ENCODE measurements at places on chromosomes 13 and 19.

- H3K36me3 ChIP-seq: no peaks in the 10 kb centered on the region
- H3K4me3 ChIP-seq: no peak overlapping the region
- peaks cover 31% of the 10 kb centered on the region for H3K27me3 ChIP-seq
- no peak overlapping the region for H3K27ac ChIP-seq
- no peak for DNase-seq
These were observed 437.6 kb upstream of the KLF12 start for GRCh38 chr13:74571811-74572210.

GRCh38 chr19:46718157-46718933 is 1.4 kb upstream of the PRKD2 start:
- peak; percentile 69 for DNase-seq
- H3K27ac ChIP-seq: peak overlapping the region; percentile 92
- H3K36me3 ChIP-seq: peaks cover 46% of the 10 kb centered on the region
- no peaks in the 10 kb centered on the region for H3K27me3 ChIP-seq

GRCh38 chr13:42996584-42996983 is 4.5 kb upstream of the EPSTI1 start:
- H3K27ac ChIP-seq: peak overlapping the region; percentile 67
- no peaks in the 10 kb centered on the region for H3K27me3 ChIP-seq
- peaks cover 11% of the 10 kb centered on the region for H3K36me3 ChIP-seq
- no peak overlapping the region for H3K4me3 ChIP-seq

DNA sequence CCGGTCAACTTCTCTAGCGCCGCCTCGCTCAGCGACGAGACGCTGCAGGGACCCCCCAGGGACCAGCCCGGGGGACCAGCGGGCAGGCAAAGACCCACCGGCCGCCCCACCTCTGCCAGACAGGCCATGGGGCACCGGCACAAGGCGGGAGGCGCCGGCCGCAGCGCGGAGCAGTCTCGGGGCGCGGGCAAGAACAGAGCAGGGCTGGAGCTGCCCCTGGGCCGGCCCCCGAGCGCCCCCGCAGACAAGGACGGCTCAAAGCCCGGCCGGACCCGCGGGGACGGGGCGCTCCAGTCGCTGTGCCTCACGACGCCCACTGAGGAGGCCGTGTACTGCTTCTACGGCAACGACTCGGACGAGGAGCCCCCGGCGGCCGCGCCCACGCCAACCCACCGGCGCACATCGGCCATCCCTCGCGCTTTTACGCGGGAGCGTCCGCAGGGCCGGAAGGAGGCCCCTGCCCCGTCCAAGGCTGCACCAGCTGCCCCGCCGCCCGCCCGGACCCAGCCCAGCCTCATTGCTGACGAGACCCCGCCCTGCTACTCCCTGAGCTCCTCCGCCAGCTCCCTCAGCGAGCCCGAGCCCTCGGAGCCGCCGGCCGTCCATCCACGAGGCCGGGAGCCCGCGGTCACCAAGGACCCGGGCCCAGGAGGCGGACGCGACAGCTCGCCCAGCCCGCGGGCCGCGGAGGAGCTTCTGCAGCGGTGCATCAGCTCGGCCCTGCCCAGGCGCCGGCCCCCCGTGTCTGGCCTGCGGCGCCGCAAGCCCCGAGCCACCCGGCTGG is 11.3 kb downstream of the C19orf25 start:
- DNase-seq: no peak
- H3K36me3 ChIP-seq: no peaks in the 10 kb centered on the region
- H3K27ac ChIP-seq: no peak overlapping the region
- no peak overlapping the region for H3K4me3 ChIP-seq

DNA sequence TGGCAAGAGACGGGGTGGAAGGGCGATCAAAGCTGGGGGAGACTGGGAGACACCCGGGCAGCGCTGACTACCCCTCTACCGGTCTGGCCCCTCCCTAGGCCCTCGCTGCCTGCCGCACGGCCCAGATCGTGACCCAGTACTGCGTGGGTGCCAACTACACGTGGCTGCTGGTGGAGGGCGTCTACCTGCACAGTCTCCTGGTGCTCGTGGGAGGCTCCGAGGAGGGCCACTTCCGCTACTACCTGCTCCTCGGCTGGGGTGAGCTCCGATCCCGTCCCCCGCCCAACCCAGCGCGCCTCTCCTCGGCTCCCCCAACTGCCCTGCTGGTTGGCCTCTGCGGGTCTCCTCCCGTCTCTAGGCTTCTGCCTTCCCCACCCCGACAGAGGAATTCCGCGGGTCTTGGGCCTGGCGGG is 8.8 kb downstream of the GIPR start:
- peaks cover 1% of the 10 kb centered on the region for H3K36me3 ChIP-seq
- H3K4me1 ChIP-seq: peaks cover 11% of the 10 kb centered on the region
- peaks cover 2% of the 10 kb centered on the region for H3K27me3 ChIP-seq
- no peak overlapping the region for H3K27ac ChIP-seq

DNA sequence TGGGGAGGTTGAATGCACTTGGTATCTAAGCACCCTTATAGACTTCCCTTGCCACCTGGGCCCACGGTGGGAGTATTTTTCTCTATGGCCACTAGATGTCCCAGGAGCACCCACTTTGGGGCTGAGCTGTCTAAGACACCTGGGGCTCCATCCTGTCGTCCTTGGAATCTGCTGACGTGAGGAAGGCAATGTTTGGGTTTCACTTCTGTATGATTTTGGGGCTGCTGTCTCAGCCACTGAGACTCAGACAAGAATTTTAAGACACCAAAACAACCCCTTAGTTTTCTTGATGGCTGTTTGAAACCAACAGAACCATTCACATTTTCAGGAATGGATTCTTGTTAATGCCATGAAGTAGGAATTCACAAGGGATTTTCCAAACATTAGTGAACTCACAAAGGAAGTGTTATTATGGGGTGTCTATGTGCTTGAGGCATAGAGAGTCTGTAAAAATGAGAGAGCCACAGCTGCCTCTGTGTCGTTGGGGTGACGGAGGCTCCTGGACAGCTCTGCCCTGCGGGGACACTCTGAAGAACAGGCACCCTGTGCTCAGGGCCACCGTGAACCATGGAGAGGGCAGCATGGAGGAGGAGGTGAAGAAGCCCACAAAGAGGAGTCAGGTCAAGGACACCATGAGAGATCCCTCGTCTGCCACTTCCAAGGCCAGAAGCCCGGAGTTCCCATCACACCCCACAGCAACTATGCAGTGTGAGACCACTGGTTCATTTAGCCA is 106.8 kb upstream of the SPATA13 start:
- no peaks in the 10 kb centered on the region for H3K36me3 ChIP-seq
- peaks cover 17% of the 10 kb centered on the region for H3K4me1 ChIP-seq
- no peak overlapping the region for H3K4me3 ChIP-seq
- no peak overlapping the region for H3K27ac ChIP-seq
- peaks cover 15% of the 10 kb centered on the region for H3K27me3 ChIP-seq

DNA sequence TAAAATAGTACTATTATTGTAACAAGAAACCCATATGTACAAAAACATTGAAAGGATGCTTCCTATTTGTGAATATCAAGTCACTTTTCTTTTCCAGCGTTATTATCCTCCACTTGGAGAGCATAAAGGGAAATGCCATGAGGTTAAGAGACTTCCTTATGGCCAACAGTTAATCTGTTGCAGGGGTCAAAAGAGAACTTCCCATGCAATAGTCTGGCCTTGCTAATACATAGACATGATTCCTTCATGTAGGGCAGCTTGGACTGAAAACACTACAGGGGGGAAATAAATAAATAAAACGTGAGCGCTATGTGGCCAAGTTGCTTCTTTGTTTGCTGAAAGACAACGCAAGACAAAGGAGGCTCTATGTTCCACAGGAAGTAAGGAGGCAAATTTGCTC is 269.1 kb upstream of the EDNRB start:
- H3K27ac ChIP-seq: no peak overlapping the region
- no peaks in the 10 kb centered on the region for H3K4me1 ChIP-seq
- no peak overlapping the region for H3K4me3 ChIP-seq

GRCh38 chr19:58170860-58171259 is 12.0 kb upstream of the ZNF274 start:
- H3K4me1 ChIP-seq: no peaks in the 10 kb centered on the region
- no peak for DNase-seq
- H3K27me3 ChIP-seq: no peaks in the 10 kb centered on the region
- no peak overlapping the region for H3K4me3 ChIP-seq
- peaks cover 4% of the 10 kb centered on the region for H3K36me3 ChIP-seq
- no peak overlapping the region for H3K27ac ChIP-seq

- peaks cover 9% of the 10 kb centered on the region for H3K4me1 ChIP-seq
- H3K27me3 ChIP-seq: no peaks in the 10 kb centered on the region
- no peak for DNase-seq
- peak overlapping the region; percentile 70 for H3K27ac ChIP-seq
These were observed 450 bp downstream of the SELENOW start for GRCh38 chr19:47778954-47779351.

- H3K27ac ChIP-seq: no peak overlapping the region
- no peaks in the 10 kb centered on the region for H3K36me3 ChIP-seq
- peaks cover 3% of the 10 kb centered on the region for H3K4me1 ChIP-seq
- H3K27me3 ChIP-seq: no peaks in the 10 kb centered on the region
- DNase-seq: no peak
These were observed 17.6 kb downstream of the GNA11 start for GRCh38 chr19:3111586-3112247.

Measured in activated T-helper 2 cell treated with anti-CD3 and anti-CD28 coated beads, Interferon-gamma antibody, Interleukin-2, Interleukin-4, amounts not matched to agents 10 μg/mL and 5 μg/mL and 100 μg/mL, durations not matched to agents 14 hours and 24 hours and 36 hours (primary cell).